ENCODE measurements at places on chromosomes 11 and 22.
A peak's percentile ranks its signal among the peaks of the same experiment; 100 is the strongest.

DNA sequence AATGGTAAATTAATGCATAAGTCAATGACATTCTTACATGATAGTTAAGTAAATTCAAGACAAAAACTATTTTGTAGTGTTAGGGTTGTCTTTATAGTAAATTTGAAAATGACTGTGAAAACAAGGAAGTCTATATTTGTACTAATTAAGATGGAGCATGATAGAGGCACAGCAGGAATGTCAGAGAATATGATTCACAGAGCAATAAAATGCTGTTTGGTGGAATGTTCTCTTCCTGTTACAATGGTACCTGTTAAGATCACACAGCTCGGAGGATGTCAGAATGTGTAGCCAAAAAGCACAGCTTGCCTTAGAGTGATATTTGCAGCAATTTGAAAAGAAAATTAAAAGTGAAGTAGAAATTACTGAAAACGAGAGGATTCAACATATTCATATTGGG, 2339.7 kb upstream of the RAG2 start:
- DNase-seq: no peak

- no peak for DNase-seq
Observed at GRCh38 chr11:33723238-33723881, 12.9 kb downstream of the CD59 start.

GRCh38 chr11:2991452-2992233, 486 bp downstream of the NAP1L4 start:
- no peak for DNase-seq

GRCh38 chr11:18064450-18065054, 18.5 kb upstream of the TPH1 start:
- DNase-seq: no peak

- DNase-seq: peak; percentile 13
Observed at GRCh38 chr22:21446827-21447690, 20.1 kb upstream of the TMEM191C start.

- no peak for DNase-seq
Observed at GRCh38 chr11:32109138-32109537, 18.3 kb downstream of the RCN1 start.

- DNase-seq: no peak
Observed at GRCh38 chr11:128783513-128783912, 83.6 kb downstream of the KCNJ1 start.

DNA sequence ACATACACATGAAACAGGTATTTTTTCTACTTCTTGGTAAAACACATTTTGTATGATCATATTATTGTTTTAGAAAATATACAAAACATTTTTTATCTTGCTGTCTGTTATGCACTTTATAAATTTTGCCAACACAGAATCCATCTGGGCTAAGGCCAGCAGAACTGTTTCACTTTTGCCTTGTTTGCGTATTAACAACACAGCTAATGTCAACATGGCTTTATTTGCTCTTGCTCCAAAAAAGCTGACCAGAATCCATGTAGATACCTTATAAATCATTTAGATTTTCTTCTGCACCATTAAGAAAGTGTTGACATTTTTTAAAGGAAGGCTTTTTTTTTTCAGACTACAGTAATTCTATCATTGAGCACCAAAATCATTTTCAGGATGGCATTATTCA, 58.1 kb upstream of the PGR start:
- no peak for DNase-seq

DNA sequence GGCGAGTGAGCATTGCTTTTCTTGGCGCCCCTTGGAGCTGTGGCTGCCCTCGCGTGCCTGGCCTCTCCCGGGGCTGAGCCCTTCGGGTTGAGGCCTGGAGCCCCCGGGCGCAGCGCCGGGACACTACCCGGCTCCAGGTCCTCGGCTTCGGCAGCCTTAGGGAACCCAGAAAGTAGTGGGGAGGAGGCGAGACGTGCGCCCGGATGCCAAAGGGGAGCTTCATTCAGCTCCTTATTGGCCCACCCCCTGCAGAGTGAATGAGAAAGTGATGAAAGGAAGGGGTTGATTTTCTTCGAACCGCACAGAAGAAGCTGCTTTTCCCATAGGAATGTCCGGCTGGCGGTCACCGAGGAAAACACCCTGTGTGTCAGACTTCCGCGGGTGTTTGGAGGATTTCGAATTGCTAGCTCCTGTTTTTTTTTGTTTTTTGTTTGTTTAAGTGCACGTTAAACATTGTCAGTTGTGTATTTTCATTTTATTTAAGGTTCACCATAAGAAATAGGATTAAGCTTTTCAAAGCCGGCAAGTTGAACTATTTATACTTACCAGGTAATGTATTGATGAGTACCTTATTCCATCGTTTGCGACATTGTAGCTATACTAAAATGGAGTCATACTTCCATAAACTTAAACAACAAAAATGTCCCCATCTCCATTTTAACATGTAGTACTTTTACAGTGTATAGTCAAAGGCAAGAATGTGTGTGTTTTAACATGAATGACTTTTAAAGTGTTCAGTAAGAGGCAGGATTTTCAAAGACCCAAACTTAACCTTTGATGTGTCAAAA, 841 bp upstream of the EIF4G2 start:
- peak; percentile 59 for DNase-seq

DNA sequence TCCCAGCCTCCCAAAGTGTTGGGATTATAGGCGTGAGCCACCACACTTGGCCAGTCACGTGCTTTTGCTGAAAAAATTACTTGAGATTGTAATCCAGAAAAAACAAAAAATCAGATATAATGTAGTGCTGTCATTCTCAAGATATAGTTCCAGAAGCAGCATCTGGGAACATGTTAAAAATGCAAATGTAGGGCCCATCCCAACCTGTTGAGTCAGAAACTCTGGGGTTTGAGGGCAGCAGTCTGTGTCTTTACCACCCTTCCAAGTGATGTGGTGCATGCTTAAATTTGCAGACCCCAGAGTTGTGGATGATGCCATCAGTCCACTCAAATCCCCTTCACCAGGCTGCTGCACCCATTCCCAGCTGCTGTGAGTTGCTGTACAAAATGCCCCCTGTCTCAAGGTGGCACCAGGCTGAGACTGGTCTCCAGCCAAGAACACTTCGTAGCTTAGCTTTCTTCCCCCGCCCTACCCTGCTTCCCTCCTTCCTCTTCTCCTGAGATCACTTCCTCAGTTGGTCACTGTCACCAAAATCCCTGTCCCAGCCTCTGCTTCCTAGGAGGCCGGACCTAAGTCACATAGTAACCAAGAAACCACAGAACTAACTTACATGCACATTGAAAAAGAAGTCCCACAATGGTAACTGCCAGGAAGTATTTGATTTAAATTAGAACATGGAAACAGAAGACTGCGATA, 18.2 kb upstream of the ARRB1 start:
- DNase-seq: no peak

- DNase-seq: no peak
Observed at GRCh38 chr11:34346551-34346950, 11.3 kb downstream of the ABTB2 start.

- no peak for DNase-seq
Observed at GRCh38 chr11:5966958-5967357, 1.3 kb downstream of the OR56A5 start.

GRCh38 chr22:46806794-46807193, 44.3 kb downstream of the TBC1D22A start:
- DNase-seq: no peak

GRCh38 chr11:15897211-15897960, 459.0 kb downstream of the SOX6 start:
- DNase-seq: no peak

GRCh38 chr22:30301995-30302809, 12.9 kb upstream of the CASTOR1 start:
- DNase-seq: no peak

- no peak for DNase-seq
Observed at GRCh38 chr22:24414523-24414922, 12.9 kb upstream of the ADORA2A start.

GRCh38 chr11:65663639-65664200, 1.0 kb upstream of the RELA start:
- DNase-seq: no peak

DNA sequence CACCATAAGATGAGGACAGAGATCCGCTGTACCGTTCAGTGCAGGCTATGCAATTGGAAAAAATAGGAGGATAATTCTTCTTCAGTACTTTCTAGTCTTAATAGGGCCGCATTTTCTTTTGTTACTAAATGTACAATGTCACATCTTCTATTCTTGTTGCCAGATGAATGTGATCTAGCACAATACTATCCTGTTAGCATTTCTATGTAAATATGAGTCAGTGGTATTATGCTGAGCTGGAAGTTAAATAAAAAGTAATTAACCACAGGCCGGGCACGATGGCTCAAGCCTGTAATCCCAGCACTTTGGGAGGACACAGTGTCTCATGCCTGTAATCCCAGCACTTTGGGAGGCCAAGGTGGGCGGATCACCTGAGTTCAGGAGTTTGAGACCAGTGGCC, 24.4 kb upstream of the BIRC3 start:
- DNase-seq: no peak

- no peak for DNase-seq
Observed at GRCh38 chr11:33564856-33565453, 135.7 kb downstream of the C11orf91 start.

GRCh38 chr11:29214833-29215232, 802.0 kb downstream of the KCNA4 start:
- no peak for DNase-seq

DNA sequence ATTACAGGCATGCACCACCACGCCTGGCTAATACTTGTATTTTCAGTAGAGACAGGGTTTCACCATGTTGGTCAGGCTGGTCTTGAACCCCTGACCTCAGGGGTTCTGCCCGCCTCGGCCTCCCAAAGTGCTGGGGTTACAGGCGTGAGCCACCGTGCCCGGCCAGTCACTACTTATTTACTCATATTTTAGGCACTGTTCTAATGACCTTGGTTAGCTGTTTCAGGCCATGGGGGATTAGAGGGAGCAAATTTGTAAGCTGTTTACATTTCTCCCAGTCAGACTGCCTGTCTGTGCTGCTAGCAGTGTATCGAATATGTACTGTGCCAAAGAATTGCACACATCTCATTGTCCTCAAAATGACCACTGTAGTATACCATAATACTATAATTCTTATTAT, 32.7 kb upstream of the PACSIN2 start:
- DNase-seq: no peak

GRCh38 chr11:111283945-111284481, 14.3 kb upstream of the POU2AF3 start:
- no peak for DNase-seq

DNA sequence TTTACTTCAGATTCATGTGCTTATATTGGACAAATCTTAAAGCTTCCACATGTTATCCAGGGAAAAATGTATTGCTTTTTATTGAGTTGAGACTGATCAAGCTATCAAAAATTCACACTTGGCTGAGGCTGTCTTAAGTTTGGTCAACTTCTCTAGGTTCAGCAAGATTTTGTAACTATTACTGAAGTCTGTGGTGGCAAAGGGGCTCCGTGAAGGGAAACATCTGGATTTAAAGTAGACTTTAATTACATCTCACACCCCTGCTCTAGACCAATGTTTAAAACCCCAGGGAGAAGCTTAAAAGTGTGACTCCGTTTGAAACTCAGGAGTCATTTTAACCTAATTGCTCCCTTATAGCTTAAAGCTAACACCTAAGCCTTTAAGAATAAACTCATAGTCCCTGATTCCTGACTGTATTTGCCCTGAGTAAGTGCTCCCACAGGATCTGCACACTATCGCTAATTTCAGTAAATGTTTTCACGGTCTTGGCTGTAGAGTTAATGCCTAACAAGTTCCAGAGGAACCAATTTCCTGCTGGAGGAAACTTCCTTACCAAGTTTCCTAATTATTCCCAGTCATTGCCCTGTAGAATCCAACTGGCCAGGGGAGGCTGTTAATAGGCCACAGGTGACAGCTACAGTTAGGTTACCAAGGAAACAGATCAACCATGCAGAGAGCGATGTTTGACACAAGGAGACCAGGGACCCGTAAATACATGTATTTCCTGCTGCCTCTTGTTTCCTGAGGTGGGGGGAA, 40.5 kb downstream of the OR10A6 start:
- DNase-seq: no peak

- DNase-seq: no peak
Observed at GRCh38 chr22:44427611-44428470, 70.2 kb downstream of the RTL6 start.

- no peak for DNase-seq
Observed at GRCh38 chr11:57903011-57903410, 120.7 kb upstream of the OR9Q1 start.

- DNase-seq: no peak
Observed at GRCh38 chr11:74257959-74258553, 53.4 kb downstream of the P4HA3 start.

- peak; percentile 42 for DNase-seq
Observed at GRCh38 chr11:58900479-58901420, 38.5 kb upstream of the GLYATL1 start.

GRCh38 chr11:75802913-75803820, 11.8 kb upstream of the UVRAG start:
- peak; percentile 74 for DNase-seq

DNA sequence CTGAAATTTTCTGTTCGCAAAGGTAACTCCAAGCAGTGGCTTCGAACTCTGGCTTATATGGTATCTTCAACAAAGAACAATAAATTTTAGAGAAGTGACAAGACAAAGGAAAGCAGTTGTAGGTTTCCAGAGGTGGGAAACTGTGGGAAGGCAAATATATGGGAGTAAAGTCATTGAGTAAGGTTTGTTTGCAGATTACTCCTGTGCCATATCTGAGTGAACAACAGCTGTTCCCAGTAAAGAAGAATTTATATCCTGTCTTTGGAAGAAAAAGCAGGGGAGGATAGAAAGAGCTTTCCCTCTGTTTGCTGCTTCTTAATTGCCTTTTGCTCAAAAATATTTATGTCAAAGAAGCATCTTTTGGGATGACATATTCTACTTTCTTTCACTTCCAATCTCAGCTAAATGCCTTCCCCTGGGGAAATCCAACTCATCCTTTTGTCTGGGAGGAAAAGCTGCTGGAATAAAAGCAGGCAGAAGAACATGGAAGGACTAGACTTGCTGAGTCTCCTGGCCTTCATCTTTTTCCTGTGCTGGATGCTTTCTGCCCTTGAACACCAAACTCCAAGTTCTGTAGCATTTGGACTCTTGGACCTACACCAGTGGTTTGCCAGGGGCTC, 10.4 kb upstream of the RCN1 start:
- no peak for DNase-seq

DNA sequence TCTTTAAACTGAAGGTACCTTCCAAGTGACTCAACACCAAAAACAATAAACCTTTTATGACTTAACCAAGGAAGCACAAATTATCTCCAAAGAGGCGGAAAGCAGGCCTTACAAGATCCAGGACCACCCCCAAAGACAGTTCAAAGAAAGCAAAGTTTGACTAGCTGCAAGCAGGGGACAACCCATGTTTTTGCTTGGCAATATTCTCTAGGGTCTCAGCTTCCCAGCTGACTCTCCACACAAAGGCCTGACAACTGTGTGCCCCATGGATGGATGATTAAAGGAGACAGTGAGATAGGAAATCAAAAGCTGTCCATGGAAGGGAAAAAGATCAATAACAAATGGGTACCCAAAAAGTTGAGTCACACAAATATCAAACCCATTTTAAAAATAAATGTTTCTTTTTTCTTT, 232.2 kb downstream of the DDX10 start:
- DNase-seq: no peak

- DNase-seq: peak; percentile 42
Observed at GRCh38 chr22:31561238-31561887, 65.0 kb downstream of the SFI1 start.

GRCh38 chr22:36332623-36333332, 55.0 kb downstream of the MYH9 start:
- DNase-seq: peak; percentile 48

- no peak for DNase-seq
Observed at GRCh38 chr11:30387891-30388861, 65.3 kb downstream of the ARL14EP start.

GRCh38 chr11:24005202-24005876, 491.5 kb upstream of the LUZP2 start:
- no peak for DNase-seq

GRCh38 chr11:62553080-62553838, 6.7 kb upstream of the AHNAK start:
- no peak for DNase-seq

- no peak for DNase-seq
Observed at GRCh38 chr11:126357969-126358762, 2.7 kb downstream of the ST3GAL4 start.
